ENCODE measurements at places on chromosomes 13 and 19.

DNA sequence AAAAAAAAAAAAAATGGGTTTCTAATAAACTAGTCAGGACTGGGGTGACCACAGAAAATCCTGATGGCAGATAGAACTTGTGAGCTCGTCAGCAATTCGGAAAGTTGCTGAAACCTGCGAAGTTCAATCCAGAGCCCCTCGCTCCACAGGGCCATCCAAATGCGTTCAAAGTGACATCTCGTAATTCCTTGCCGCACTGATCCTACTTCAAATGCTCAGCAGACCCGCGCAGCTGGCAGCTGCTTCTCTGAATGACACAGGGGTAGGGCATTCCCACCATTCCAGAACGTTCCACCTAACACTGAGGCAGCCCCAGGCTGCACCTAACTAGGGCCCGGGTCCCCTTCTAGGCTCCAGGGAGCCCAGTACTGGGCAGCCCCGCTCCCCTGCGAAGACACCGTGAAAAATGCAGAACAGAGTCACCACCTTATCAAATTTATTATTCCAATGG lies 4.8 kb upstream of the DAPK3 start:
- DNase-seq = no peak

GRCh38 chr19:15532779-15533521 lies 24.6 kb downstream of the CYP4F22 start:
- DNase-seq = no peak

DNA sequence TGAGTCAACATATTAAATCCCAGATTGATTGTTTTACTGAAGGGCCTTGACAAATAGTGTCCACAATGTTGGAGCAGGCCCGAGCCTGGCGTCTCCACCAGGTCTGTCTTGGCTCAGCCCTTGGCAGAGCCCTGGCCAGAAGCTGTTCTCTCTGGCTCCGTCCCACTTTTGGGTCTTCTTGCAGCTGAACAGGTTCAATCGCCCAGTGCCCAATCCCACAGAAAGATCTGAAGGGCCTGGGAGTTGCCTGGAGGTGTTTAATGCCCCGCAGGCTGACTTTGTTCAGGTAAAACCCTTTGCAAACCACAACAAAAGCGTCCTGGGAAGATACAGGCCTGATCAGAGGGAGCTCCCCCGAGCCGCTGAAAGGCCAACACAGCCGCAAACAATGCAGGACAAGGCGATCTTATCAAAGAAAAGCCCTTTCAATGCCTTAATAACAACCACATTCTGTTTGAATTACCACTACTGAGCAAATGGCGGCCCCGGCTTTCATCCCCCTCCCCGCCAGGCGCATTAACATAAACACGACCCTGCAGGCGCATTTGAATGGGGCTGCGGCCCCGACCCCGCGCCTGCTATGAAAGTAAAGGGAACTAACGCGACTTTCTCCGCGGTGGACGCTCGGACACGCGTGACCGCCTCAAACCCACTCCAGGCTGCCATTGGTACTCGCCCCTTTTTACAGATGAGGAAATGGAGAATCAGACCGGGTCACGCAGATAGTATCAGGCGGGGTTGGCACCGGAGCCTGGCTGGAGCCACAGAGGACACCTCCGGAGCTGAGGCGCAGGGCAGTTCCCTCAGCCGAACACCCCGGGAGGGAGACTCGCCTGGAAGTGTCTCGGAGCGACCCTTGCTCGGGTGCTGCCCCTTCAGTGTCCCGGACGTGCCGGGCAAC lies 3.1 kb downstream of the CDX2 start:
- no peak for DNase-seq

DNA sequence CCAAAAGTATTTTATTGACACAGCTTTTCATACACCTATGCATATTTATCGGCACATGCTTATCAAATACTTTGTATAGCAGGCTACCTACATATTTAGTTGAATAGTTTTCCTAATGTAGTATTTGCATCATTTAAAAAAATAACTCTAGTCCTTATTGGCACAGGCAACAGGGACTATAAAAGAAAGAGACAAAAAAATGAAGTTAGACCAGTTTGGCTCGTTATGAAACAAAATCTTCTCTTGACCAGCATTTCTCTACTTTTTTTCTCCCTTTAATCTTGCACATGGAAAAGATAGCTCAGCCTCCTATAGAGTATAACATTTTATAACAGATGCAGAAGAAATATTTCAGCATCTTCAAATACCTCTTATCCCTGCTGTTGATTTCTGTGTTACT lies 794.8 kb upstream of the MIR17HG start:
- no peak for DNase-seq

DNA sequence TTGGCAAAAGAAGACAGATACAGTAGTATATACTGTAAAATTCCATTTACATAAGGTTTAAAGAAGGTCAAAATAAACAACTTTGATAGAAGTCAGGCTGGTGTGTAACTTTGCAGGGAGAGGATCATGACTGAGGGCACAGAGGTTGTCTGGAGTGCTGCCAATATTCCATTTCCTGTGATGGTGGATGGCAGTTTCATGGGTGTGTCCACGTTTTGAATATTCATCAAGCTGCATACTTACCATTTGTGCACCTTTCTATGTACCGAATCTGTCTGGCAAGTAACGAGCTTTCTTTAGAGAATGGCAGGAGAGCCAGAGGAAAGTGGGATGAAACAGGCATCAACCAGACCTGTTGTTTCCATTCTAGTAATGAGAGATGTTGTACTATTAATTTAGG lies 420.5 kb upstream of the HTR2A start:
- no peak for DNase-seq

DNA sequence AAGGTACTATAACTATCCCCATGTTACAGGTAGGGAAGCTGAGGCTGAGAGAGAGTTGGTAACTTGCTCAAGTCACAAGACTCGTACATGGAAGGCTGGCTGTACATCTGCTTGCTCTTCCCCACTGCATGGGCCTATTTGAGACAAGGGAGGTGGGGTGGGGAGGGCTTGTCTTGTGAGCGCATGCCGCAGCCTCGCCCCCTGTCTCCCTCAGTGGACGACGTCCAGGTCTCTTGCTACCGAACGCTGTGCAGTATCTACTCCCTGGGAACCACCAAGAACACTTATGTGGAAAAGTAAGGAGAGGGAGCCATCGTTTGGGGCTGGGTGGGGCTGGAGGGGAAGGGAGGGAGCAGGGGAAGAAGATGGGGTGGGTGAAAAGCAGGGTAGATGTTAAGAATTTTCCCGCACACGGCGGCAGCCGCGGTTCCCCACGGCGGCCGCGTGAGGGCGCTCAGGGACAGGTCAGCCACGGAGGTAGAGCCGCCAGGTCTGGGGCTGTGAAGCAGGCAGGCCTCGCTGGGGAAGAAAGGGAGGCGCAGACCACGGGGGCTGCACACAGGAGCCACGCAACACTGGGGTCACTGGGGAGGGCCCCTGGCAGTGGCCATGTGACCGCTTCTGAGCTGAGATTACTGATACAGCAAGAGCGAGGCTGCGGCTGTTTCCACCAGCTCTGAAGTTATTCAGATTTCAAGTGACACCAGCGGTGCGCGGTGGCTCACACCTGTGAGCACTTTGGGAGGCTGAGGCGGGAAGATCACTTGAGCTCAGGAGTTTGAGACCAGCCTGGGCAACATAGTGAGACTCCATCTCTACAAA lies 81.5 kb downstream of the RYR1 start:
- DNase-seq = peak; percentile 38

All from NCI-H1092 treated with DMSO at 0.1 percent for 48 hours (cell line).